ENCODE measurements at places on chromosomes 4 and X.

DNA sequence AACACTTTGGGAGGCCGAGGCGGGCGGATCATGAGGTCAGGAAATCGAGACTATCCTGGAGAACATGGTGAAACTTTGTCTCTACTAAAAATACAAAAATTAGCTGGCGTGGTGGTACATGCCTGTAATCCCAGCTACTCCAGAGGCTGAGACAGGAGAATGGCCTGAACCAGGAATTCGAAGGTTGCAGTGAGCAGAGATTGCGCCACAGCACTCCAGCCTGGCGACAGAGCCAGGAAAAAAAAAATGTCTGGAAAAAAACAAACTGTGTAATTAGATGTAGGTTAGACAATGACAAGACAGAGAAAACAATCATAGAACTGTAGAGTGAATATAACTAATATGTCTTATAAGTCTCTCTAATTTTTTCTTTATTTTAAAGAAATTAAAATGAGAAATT, 1002.5 kb upstream of the LCORL start:
- no peak for DNase-seq

DNA sequence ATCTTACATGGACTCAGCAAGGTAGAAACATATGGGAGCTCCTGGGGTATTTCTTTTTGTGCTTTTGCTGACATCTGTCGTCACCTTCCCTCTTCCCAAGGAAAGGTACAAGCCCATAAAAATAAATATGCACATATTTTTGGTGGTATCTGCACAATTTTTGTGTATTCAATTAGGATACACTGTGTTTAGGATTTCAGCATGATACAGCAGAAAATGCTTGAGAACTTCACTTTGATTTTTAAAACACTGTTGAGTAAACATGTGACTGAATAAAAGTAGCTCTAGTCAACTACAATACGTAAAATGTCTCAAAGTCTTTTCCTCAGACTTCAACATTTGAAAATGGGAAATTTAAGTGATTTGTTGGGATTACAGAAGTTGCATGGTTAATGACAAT, 99.4 kb upstream of the SPANXC start:
- DNase-seq: no peak

- no peak for DNase-seq
These were observed 15.9 kb upstream of the PIM2 start for GRCh38 chrX:48934581-48935300.

GRCh38 chr4:48184882-48185281, 50.8 kb upstream of the TXK start:
- no peak for DNase-seq

- DNase-seq: no peak
These were observed 848.5 kb downstream of the RAB28 start for GRCh38 chr4:12635629-12636028.

- DNase-seq: no peak
These were observed 187.3 kb upstream of the PACRGL start for GRCh38 chr4:20512985-20513384.

GRCh38 chr4:40976343-40976742, 226.6 kb downstream of the NSUN7 start:
- DNase-seq: no peak

- no peak for DNase-seq
These were observed 51.9 kb upstream of the STX18 start for GRCh38 chr4:4593596-4594284.

DNA sequence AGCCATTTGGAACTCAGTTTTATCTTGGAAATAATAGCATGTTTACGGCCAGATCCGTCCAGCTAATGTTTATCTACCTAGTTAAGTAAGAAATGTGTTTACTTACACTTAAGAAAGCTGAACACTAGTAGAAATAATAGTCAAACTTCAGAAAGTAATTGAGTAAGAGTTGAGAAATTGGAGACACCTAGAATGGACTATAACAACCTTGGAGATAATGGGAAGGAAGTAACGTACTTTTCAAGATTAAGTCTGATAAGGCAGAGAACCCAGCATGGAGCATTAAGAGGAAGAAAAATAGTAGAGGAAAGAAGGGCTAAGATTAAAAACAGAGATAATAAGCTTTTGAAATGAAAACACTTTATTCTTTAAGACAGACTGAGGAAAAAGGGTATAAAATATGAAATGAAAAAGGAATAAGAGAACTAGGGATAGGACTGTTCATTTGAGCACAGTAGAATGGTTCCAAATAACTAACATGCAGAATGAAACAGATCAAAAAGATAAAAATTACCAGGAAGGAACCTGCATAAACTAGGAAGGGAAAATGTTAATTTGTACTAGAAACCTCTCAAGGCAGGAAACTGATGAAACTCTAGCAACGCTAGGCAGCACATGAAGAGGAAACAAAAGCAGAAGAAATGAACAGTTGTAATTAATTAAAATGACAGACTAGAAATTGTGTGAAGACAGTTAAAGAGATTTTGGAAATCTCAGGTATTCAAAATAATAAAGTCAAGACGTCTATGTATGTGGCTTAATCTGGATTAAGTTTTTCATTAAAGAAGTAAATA, 71.7 kb downstream of the FBXW7 start:
- no peak for DNase-seq

- no peak for DNase-seq
These were observed 898 bp upstream of the NDP start for GRCh38 chrX:43974100-43974475.

DNA sequence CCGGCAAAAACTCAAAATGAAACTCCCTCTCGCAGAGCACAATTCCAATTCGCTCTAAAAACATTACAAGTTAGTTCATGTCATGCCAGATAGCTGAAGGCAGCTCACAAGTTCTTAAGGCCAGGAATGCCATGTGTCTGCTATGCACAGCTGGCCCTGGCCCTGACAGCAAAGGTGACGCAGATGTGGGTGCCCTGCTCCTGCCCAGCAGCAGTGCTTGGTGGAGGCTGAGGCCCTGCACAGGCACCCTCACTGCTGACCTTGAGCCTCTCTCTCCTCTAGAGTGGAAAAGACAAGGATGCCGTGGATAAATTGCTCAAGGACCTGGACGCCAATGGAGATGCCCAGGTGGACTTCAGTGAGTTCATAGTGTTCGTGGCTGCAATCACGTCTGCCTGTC, 2.9 kb downstream of the S100P start:
- DNase-seq: no peak

GRCh38 chr4:5143306-5143861, 92.1 kb downstream of the STK32B start:
- DNase-seq: no peak

DNA sequence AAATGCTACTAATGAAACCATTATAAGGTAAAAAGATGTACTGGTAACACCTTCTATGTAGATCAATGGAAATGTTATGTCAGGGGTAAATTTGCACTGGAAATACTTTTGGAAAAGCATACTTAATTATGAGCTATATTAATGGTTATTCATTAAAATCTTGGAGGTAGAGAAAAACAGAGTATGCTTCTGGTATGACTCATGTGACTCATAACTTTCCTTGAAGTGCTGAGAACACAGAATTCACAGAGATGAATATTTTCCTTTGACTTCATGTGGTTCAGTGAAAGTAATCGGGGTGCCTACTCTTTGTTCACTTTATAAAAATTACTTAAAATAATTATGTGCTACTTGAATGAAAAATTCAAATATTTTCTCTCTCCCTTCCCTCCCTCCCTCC, 254.2 kb downstream of the KCTD8 start:
- no peak for DNase-seq

DNA sequence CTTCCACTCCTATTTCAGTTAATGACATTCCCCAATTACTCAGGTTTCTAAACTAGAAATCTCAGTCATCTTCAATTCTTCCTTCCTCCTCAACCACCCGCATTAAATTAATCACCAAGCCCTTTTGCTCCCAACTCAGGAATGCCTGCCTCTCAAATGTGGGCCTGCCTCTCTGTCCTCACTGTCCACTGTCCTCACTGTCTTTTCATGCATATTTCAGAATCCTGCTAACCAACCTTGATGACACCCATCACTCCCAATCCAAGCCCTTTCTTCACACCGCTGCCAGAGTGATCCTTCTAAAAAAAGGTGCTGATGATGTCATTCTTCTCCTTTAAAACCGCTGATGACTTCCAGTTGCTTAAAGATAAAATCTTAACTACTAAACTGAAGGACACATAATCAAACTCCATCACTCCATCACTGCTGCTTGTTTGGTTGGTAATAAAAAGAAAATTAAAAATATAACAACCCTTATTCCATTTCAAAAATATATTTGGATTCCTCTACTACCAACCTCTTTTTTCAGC, 5.1 kb upstream of the APBB2 start:
- no peak for DNase-seq

DNA sequence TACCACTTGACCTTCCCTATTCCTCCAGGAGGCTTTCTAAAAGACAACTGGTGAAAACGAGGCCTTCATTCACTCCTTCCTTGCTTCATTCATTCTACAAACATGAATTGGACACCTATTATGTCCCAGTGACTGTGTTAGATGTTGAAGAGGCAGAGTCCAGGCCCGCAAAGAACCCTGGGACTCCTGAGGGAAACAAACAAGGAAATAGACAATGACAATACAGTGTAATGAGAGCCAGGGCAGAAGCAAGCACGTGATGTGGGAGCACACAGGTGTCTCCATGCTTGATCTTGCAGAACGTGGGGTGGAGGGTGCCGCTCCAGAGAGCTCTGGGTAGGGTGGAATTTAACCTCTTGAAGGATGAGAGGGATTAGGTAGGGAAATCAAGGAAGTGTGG, 137.6 kb upstream of the KLF3 start:
- no peak for DNase-seq

GRCh38 chr4:66639361-66639760, 905.9 kb downstream of the CENPC start:
- DNase-seq: peak; percentile 56

DNA sequence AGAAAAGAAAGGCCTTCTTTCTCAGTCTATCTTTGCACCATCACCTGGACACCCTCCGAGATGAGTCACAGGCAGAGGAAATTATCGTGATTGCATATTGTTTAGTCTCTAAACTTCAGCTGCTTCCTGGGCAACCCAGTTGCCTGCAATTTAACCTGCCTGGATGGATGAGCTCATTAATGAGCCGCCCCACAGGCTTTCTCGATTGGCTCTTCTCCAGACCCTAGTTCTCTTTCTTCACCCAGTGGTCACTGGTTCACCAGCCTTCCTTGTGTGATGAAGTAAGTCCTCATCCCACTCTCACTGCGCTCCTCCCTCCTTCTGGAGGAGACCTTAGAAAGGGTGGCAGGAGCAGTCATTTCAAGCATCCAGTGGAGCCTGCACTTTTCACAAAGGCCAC, 94.4 kb downstream of the SOWAHB start:
- DNase-seq: no peak

- DNase-seq: no peak
These were observed 41.4 kb downstream of the SOD3 start for GRCh38 chr4:24836661-24837242.

- no peak for DNase-seq
These were observed 69.0 kb downstream of the BEND2 start for GRCh38 chrX:18151649-18152048.

All from HS-27A (cell line).